CD4-positive, alpha-beta T cell treated with Interleukin-17A for 1 hour (primary cell): ENCODE measurements at places on chromosomes 4 and X.

GRCh38 chr4:182768838-182769237 lies 148.3 kb downstream of the DCTD start:
- DNase-seq: no peak

DNA sequence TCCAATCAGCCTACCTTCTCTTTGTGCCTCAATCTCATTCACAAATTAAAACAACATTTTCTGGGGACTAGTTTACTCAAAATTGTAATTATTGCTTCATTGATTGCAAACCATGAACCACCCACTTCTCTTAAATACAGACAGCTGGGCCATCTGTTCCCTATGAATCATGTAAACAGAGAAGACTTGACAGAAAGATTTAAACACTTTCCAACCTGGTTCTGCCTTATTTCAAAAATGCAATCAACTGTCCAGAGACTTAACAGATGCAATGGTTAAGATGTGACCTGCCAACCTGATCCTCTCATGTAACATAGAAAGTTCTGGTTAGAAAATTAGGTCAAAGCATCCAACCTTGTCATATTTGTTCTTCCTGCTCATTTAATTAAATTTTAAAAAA lies 20.8 kb upstream of the SERTM2 start:
- no peak for DNase-seq

- no peak for DNase-seq
Observed at GRCh38 chrX:153722704-153723350, 1.4 kb downstream of the BCAP31 start.

DNA sequence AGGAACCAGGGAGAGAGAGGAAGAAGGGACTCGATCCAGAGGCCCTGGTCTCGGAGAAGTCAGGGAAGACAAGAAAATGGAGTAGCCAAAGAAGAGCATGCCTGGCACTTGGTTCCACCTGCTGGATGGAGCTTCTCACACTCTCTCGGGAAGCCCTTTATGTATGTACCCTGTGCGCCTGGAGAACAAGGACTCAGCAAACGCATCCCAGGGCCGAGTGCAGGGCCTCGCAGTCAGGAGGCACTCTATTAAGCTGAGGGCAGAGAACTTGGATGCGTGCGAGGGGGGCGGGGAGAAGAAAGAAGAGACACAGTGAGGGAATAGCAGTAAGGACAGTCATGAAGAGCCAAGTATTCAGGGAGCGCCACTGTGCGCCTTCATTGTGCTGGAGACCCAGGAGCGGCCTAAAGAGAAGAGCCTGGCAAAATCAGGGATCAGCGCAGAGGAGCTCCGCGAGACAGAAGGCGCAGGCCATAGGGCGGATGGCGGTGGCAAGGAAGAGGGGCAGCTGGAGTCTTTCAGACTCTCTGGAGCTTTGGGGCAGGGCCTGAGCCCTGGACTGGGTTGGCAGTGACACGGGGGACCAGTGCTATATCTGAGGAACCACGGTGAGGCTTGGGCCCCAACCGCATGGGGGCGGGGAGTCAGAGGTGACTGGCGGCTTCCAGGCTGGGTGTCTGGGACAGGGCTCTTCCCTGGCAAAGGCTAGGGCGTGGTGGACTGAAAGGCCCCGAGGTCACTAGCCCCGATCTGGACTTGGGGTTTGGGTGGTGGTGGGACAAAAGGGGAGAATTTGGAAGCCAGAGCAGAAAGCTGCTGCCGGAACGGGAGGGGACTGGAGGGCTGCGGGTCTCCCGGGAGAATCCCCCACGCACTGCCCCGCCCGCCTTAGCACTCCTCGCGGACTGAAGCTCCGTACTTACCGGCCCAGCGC lies 1.9 kb upstream of the SEPTIN6 start:
- DNase-seq: no peak

- no peak for DNase-seq
Observed at GRCh38 chrX:86696951-86697350, 548.7 kb downstream of the DACH2 start.

DNA sequence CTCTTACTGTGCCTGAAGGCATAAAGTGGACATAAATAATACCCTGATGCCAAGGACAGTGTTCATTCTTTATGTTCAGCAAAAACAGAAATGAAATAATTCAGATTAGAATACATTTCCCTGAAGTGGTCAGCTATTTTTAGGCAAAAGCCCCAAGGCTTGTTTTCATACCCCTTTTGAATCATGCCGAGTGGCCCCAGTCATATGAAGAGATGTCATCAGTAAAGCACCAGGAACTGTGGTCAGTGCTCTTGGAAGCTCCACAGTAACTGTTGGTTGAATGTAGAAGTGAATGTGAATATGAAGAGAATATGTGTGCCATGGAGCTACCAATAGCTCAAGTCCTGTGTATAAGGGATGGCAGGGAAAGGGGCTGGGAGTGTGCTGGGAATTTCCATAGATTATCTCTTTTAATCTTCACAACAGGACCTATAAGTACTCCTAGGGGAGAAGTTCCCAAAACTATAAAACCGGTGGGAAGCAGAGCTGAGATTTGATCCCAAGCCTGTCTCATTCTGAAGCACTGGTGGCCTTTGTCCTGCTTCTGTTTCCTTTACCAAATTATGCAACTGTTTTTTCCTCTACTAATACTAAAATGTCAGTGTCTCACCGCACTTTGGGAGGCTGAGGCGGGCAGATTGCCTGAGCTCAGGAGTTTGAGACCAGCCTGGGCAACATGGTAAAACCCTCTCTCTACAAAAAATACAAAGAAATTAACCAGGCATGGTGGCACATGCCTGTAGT lies 52.6 kb downstream of the FNIP2 start:
- no peak for DNase-seq

- DNase-seq: no peak
Observed at GRCh38 chr4:15674046-15674445, 7.6 kb upstream of the FAM200B start.

DNA sequence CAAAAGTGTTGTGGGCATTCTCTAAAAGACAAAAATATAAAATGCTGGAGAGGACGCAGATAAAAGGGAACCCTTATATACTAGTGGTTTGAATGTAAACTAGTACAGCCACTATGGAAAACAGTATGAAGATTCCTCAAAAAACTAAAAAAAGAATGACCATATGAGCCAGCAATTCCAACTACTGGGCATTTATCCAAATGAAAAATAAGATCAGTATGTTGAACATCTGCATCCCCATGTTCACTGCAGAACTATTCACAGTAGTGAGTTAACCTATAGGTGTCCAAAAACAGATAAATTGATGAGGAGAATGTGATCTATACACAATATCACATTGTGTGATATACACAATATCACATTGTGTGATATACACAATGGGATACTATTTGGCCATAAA lies 1615.3 kb downstream of the PCDH18 start:
- DNase-seq: no peak

DNA sequence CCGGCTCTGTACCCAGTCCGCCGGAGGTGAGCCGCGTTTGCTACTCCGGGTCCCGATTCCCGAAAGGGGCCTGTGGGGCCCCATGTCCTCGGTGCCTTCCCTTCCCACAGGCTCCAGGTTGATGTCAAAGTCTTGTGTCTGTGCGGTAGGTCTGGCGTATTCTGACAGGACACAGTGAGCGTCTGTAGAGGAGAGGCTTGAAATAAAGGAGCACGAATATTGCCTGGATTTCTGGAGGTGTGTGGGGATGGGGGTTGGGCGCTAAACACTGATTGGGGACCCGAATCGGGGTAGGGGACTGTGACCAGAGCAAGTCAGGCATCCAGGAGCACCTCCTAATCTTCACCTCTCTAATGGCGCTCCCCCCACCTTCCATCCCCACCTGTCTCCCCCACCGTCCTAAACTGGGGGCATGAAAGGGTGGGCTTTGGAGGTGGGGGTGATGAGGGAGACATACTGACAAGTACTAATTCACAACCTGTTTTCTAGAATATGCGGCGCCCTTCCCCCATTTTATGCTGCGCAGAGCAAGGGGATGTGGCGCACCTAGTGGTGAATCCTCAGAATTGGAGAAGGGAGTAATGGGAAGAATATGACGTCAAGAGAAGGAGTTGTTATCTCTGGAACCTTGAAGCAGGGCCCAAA lies 855 bp downstream of the GPRASP2 start:
- peak; percentile 25 for DNase-seq

DNA sequence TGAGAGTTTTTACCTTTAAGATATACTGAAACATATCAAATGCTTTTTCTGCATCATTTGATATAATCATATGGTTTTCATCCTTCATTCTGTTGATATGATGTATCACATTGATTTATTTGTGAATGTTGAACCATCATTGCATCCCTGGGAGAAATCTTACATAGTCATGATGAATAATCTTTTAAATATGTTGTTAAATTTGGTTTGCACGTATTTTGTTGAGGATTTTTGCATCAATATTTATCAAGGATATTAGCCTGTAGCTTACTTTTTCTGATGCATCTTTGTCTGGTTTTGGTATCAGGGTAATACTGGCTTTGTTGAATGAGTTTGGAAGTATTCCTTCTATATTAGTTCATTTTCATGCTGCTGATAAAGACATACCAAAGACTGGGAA lies 541.4 kb downstream of the TLL1 start:
- DNase-seq: no peak

DNA sequence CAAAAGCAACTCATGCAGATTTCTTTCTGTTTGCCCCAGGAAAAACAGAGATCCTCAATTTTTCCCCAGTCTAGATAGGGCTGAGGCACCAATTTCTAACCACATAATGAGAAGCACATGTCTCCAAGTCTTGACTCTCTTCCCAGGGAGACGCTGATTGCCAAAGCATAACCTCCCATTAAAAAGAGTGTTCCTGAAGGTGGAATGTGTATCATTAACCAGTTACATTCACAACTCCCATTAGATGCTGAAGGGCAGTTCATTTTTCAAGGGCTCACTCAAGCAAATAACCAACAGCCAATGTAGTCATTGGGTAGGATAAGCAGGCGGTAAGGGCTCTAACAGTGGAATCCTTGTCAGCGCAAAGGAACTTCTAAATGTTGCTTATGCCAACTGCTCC lies 27.5 kb downstream of the TMEM47 start:
- DNase-seq: no peak

DNA sequence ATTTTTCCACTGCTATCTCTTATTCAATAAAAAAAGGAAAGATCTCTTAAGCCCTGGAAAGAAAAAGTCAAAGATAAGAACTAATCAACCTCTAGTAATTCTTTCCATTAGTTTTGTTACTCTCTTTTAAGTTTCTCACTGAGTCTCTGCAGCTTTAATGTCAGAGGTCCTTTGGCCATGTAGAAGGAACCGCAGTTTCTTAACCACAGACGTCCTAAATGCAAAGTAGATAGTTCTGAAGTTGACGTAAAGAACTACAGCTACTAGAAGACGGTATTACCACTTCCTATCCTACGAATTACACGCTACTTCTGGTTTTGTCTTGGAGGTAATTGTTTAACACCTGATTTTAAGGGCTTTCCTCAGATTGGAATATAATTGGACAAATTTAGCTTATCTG lies 325.9 kb downstream of the ANKRD50 start:
- DNase-seq: no peak

GRCh38 chrX:66013194-66013816 lies 26.6 kb downstream of the VSIG4 start:
- DNase-seq: no peak

- no peak for DNase-seq
Observed at GRCh38 chr4:57504797-57505530, 394.8 kb upstream of the IGFBP7 start.

DNA sequence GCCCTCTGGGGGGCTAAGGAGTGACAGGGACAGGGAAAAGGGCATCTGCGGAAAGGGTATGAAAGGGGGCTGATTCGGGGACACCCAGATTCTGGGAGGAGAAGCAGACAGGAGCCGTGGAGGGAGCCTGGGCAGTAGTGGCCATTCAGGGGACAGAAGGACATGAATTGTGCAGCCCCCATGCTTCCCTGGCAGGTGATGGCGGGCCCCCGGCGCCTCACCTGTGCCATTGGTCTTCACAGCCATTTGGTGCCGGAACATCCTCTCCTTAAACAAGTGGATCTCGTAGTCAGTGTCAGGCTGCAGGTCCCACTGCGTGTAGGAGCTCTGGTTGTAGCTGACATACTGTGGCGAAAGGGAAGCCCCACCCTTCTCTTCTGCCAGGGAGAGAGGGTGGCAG lies 21.9 kb downstream of the L1CAM start:
- DNase-seq: no peak

GRCh38 chrX:125293850-125294780 lies 25.6 kb upstream of the TEX13C start:
- no peak for DNase-seq

GRCh38 chrX:85620466-85620865 lies 241.0 kb upstream of the POF1B start:
- DNase-seq: no peak

DNA sequence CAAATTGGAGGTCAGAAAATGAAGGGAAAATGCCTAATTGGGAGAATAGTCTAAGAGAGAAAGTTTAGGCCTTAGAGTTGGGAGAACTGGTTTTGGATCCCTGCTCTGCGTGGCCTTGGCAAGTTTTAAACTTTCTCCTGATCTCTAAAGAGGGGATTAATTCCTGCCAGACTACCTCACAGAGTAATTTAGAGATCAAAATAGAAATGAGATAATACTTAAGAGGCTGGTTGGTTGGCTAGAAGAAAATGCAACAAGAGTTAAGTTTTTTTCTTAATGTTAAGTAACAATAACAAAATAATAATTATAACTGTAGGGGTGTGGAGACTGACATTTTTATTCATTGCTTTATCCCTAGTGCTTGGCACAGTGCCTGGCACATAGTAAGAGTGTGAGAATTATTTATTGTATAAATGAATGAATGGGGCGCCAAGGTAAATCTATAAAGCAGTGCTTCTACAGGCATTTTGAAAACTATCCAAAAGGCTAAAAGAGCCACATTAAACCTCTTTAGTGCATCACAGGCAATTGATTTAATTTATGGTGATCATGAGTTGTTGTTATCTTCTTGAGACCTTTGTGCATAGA lies 160.5 kb downstream of the RASL11B start:
- DNase-seq: no peak

GRCh38 chrX:101206471-101206870 lies 13.1 kb upstream of the DRP2 start:
- peak; percentile 27 for DNase-seq

DNA sequence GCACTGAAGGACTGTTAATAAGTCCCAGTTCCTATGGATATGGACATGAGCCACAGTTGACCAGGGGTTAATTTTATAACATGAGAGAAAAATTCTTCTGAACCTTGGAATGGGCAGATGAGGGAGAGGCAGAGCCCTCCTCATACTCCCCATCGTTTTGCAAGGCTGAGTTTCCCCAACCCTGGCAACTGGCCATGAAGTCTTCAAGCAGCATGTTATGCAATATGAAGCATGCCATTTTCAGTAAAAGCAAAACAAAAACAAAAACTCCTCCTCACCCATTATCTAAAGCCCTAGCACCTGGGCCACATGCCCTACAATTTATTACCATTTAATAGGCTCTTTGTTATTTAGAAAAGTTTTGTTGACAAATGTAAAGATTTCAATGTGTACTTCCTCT lies 64.5 kb downstream of the GPC4 start:
- no peak for DNase-seq

- no peak for DNase-seq
Observed at GRCh38 chr4:36573441-36573840, 292.0 kb downstream of the DTHD1 start.

- DNase-seq: no peak
Observed at GRCh38 chrX:153686711-153687110, 1.0 kb upstream of the SLC6A8 start.

GRCh38 chrX:40474205-40474626 lies 106.6 kb upstream of the ATP6AP2 start:
- no peak for DNase-seq
